ENCODE measurements at places on chromosomes 3 and 15. TPM values are rescaled to one million over a fixed set of nuclear protein-coding genes. Genes with fewer than 3 reads are reported as not detected.

DNA sequence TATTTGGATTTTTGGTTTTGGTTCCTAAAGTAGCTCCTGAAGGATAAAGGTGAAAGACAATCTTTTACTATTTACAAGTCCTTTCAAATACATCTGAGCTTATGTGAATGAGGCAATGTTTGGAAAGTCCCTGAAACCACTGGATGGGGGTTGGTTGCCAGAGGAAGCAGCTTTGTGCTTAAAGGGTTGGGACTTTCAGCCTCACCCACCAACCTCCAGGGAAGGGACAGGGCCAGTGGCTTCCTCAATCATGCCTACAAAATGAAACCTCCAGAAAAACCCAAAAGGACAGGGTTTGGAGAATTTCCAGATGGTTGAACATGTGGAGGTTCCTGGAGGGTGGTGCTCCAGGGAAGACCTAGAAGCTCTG lies 20.9 kb upstream of the ABHD17C start:
- DNase-seq: no peak

DNA sequence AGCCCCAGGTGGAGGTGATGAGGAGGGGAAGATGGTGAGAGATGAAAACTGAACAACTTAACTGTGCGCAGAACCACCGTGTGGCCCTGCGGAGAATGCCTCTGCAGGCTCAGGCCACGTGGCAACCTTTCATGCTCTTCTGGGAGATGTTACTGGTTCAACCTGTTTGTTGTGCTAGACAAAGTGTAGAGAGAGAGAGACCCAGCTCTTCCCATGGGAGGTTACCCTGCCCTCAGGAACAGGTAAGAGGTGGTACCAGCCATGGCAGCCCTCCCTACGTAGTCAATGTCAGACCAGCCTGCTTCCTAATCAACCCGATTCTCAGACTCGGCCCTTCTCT lies 37.0 kb upstream of the HACD2 start:
- no peak for DNase-seq

GRCh38 chr3:170277833-170278580 lies 55.8 kb downstream of the PRKCI start:
- peak; percentile 27 for DNase-seq

DNA sequence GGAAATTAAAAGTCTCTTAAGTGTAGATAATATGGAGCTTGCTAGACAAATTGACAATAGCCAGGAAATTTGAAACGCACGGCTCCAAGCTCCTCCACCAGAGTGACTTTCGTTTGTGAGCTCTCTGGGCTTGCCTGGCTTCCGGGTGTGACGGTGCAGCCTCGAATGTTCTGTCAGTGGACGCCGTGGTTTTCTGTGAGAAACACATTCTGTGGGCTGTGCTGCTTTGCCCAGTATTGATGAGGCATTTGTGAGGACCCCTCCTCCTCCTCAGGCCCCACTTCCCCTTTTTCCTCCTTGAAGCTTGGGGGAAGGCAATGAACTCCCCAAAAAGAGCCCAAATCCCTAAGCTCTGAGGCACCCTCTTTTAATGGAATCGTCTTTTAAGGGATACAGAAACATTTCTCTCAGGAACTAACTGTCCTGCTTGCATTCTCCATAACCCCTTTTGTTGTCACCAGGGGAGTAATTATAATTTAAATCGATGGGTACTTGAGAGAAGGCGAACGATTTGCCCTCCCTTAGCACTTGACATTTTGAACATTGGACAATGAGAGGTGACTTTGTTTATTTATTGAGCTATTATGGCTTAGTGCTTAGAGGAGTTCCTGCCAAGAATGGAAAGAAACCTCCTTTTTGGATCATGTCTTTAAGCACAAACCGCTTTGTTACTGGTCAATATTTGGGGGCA lies 40.8 kb downstream of the POLR2M start:
- no peak for DNase-seq

Gene P2RY1
- total RNA-seq: 0.48 TPM

Gene NRG4
- total RNA-seq: not detected

Gene COL6A6
- not detected for total RNA-seq

Gene DNASE1L3
- not detected for total RNA-seq
